ENCODE measurements at places on chromosomes 11 and 22. TPM values are rescaled to one million over a fixed set of nuclear protein-coding genes. Genes with fewer than 3 reads are reported as not detected.
A peak's percentile ranks its signal among the peaks of the same experiment; 100 is the strongest.

DNA sequence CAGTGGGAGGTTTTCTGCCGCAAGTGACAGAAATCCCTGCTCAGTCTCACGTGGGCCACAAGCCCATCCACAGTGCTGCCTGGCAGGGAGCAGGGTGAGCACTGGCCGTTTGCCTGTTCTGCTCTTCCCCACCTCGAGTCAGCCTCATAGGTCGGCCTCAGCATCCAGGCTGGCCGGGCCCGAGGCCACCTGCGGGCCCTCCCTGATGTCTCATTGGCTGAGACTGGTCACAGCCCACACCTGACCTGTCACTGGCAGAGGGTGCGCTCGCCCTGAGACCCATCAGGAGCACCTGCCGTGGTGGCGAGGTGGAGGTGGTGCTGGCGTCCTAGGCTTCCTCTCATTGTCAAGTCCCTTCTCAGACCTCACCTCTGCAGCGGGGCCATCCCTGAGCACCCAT lies 72.1 kb downstream of the ELFN2 start:
- DNase-seq, result no peak
- H3K27me3 ChIP-seq, result no peaks in the 10 kb centered on the region
- H3K4me3 ChIP-seq, result no peak overlapping the region
- H3K36me3 ChIP-seq, result no peaks in the 10 kb centered on the region

GRCh38 chr11:86919557-86920210 lies 35.5 kb downstream of the FZD4 start:
- no peak overlapping the region for H3K4me3 ChIP-seq
- no peak for DNase-seq
- peaks cover 6% of the 10 kb centered on the region for H3K4me1 ChIP-seq

DNA sequence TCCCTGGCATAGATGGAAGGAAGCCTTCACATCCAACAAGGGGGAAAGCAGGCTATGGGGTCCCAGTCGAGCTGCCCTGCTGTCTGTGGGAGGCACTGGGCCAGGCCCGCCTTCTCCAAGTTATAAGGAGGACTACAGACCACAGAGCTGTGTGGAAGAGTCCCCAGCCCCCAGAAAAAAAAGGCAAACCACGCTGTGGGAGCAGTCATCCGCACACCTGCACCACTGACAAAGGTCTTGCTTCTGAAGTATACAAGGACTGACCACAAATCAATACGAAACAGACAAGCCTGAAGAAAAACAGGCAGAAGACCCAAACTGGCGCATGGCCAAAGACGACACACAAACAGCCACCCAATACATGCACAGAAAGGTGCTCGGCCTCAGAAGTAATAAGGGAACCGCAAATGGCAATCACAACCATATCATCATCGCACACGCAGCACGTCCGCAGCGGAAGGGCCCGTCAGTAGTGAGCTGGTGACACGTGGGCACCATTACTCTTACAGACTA lies 384.1 kb downstream of the CTTN start:
- no peaks in the 10 kb centered on the region for H3K36me3 ChIP-seq
- H3K4me1 ChIP-seq, result no peaks in the 10 kb centered on the region
- no peak overlapping the region for H3K27ac ChIP-seq
- DNase-seq, result no peak

DNA sequence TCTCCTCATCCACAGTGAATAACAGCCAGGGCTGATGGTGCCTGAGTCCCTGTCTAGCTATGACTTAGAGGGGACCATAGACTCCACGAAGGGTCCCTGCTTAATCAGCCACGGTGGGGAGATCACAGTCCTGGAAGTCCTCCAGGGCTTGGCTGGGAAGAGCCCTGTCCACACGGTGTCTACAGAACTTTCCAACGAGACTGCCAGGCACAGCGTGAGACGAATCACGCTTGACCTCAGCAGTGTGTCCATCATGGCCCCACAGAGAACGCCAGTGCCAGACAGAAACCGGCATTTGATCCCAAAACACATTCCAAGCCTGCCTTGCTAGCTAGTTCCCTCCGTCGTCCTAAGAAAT lies 143.4 kb downstream of the CRYBB2 start:
- H3K27me3 ChIP-seq, result no peaks in the 10 kb centered on the region
- no peaks in the 10 kb centered on the region for H3K36me3 ChIP-seq
- H3K4me1 ChIP-seq, result no peaks in the 10 kb centered on the region
- no peak for DNase-seq
- H3K27ac ChIP-seq, result no peak overlapping the region

DNA sequence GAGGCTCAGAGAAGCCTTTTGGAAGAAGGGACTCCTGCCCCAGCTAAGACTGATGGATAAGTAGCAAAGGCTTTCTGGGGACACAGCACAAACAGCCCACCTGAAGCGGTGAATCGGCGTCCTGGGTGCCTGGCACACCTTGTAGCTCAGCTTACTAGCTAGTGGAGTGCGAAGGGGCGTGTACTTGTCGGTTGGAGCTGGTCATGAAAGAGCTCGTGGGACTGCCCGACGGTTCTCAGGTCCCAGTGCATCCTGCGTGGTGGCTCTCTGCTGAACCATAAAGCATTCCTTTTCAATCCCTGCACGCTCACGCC lies 690 bp upstream of the UVRAG start:
- H3K27ac ChIP-seq, result peak overlapping the region; percentile 62
- H3K4me3 ChIP-seq, result peak overlapping the region; percentile 59
- no peak for DNase-seq
- H3K4me1 ChIP-seq, result peaks cover 19% of the 10 kb centered on the region
- H3K27me3 ChIP-seq, result no peaks in the 10 kb centered on the region

- no peak overlapping the region for H3K4me3 ChIP-seq
- H3K4me1 ChIP-seq, result peaks cover 4% of the 10 kb centered on the region
- no peak for DNase-seq
- no peak overlapping the region for H3K27ac ChIP-seq
- H3K27me3 ChIP-seq, result no peaks in the 10 kb centered on the region
- no peaks in the 10 kb centered on the region for H3K36me3 ChIP-seq
These were observed 63.7 kb downstream of the MICAL2 start for GRCh38 chr11:12174128-12174476.

- H3K27me3 ChIP-seq, result no peaks in the 10 kb centered on the region
- H3K27ac ChIP-seq, result no peak overlapping the region
- H3K4me1 ChIP-seq, result no peaks in the 10 kb centered on the region
- H3K36me3 ChIP-seq, result no peaks in the 10 kb centered on the region
- no peak for DNase-seq
These were observed 25.5 kb downstream of the NPAT start for GRCh38 chr11:108196901-108197300.

- H3K27me3 ChIP-seq, result no peaks in the 10 kb centered on the region
- peaks cover 16% of the 10 kb centered on the region for H3K4me1 ChIP-seq
- no peak for DNase-seq
These were observed 40.9 kb downstream of the TCF20 start for GRCh38 chr22:42229455-42230149.

DNA sequence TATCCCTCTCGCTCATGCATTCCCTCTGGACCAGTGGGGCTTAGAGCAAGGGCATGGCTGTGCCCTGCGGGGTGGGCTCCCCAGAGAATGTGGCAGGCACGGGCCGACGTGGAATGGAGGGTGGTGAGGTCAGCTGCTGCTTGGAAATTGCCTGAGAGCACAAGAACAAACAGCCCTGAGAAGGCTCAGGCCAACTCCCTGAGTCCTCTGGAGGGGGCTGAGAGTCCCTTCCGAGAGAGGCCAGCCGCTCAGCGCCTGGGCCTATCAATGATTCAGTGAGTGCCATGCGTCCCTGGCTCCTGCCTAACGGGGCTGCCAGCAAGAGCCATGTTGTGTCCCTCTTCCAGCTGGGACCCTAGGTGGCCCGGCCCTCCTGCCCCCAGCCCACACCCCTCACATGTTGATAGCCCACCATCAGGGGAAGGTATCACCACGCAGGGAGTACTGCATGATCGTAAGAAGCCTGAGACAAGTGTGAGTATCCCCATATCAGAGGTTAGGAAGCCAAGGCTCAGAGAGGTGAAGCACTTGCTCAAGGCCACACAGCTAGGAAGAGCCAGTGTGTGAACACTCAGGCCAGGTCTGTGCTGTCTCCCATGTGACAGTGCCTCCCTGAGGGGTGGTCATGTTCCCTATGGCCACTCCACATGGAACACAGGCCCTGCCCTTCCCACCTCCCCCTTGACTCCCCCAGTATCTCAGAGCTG lies 55.8 kb downstream of the NECTIN1 start:
- no peaks in the 10 kb centered on the region for H3K4me1 ChIP-seq
- H3K27me3 ChIP-seq, result no peaks in the 10 kb centered on the region
- H3K36me3 ChIP-seq, result no peaks in the 10 kb centered on the region
- no peak for DNase-seq
- no peak overlapping the region for H3K4me3 ChIP-seq

DNA sequence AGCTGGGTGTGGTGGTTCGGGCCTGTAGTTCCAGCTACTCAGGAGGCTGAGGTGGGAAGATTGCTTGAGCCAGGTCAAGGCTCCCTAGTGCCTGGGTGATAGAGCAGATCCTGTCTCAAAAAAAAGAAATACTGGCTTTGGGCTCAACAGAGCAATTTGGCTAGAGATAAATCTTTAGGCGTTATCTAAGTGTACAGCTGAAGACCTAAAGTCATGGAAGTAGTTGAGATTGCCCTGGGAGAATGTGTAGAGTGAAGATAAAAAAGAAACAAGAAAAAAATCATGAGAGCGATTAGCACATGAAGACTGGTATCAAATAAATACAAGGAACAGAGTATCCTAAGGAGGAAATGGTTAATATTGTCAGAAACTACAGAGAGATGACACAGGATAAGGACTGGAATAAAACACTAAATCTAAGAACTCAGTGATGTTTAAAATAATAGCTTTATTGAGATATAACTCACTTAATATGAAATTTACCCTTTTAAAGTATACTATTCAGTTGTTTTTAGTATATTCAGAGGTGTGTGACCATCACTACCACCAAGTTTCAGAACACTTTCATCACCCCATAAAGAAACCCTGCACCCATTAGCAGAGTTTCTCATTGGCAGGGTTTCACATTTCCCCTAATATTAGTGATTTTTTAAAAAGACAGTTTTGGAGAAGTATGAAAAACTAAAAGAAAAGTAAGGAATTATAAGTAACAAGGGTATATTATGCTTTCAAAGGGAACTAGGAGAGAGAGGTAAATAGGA lies 20.7 kb downstream of the PIK3C2A start:
- H3K27ac ChIP-seq, result no peak overlapping the region
- H3K4me1 ChIP-seq, result no peaks in the 10 kb centered on the region
- DNase-seq, result no peak
- H3K27me3 ChIP-seq, result no peaks in the 10 kb centered on the region

DNA sequence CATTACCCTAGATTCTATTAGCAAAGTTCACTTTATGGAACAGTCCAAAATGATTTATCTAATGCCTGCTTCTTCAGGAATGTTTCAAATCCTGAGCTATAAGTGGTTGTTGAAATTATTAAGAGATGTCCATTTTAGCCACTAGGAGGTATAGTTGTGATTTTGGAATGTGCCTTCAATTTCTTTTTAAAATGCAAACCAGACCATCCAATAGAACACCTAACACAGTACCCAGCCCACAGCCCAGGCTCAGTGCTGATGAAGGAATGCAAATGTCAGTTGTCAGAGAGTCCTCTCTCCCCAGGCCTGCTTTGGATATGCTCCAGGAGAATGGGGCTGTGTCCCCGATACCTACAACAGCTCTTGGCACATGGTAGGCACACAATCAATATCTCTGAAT lies 85.8 kb upstream of the E2F8 start:
- H3K27ac ChIP-seq, result no peak overlapping the region
- H3K4me1 ChIP-seq, result no peaks in the 10 kb centered on the region
- no peaks in the 10 kb centered on the region for H3K36me3 ChIP-seq
- DNase-seq, result no peak
- no peak overlapping the region for H3K4me3 ChIP-seq

GRCh38 chr22:43564859-43565258 lies 153.0 kb downstream of the MPPED1 start:
- DNase-seq, result no peak
- H3K4me3 ChIP-seq, result no peak overlapping the region
- H3K36me3 ChIP-seq, result no peaks in the 10 kb centered on the region

- H3K27ac ChIP-seq, result no peak overlapping the region
- H3K4me3 ChIP-seq, result no peak overlapping the region
- no peaks in the 10 kb centered on the region for H3K36me3 ChIP-seq
- H3K27me3 ChIP-seq, result no peaks in the 10 kb centered on the region
- H3K4me1 ChIP-seq, result no peaks in the 10 kb centered on the region
These were observed 61.4 kb upstream of the MTMR2 start for GRCh38 chr11:95985174-95985808.

DNA sequence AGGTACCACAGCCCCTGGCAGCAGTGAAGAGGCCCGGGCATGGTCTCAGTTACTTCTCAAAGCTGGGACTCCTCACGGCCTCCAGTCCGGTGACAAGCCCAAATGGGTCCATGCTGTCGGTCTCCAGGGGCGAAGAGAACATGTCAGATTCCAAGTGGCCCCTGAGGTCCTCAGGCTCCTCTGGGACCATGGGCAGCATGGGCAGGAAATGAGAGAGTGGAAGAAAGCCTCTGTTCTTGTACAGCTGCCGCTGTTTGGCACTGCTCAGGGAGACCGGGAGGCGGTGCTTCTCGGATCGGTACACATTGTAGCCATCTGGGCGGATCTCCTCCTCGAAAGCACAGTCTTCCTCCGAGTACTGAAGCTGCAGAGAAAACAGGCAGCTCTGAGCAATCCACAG lies 4.6 kb downstream of the FGF19 start:
- peaks cover 4% of the 10 kb centered on the region for H3K4me1 ChIP-seq
- no peak overlapping the region for H3K4me3 ChIP-seq
- no peaks in the 10 kb centered on the region for H3K27me3 ChIP-seq
- no peak overlapping the region for H3K27ac ChIP-seq
- DNase-seq, result no peak

GRCh38 chr11:63557570-63557969 lies 5.6 kb downstream of the PLAAT2 start:
- no peaks in the 10 kb centered on the region for H3K4me1 ChIP-seq
- no peak overlapping the region for H3K4me3 ChIP-seq

- no peaks in the 10 kb centered on the region for H3K36me3 ChIP-seq
- H3K27me3 ChIP-seq, result no peaks in the 10 kb centered on the region
- no peak overlapping the region for H3K4me3 ChIP-seq
- no peaks in the 10 kb centered on the region for H3K4me1 ChIP-seq
- no peak for DNase-seq
These were observed 78.9 kb downstream of the GAB2 start for GRCh38 chr11:78338702-78339101.

GRCh38 chr22:38177044-38177443 lies 4.6 kb downstream of the PLA2G6 start:
- no peaks in the 10 kb centered on the region for H3K36me3 ChIP-seq
- peak; percentile 21 for DNase-seq
- H3K27ac ChIP-seq, result no peak overlapping the region
- no peaks in the 10 kb centered on the region for H3K4me1 ChIP-seq
- H3K27me3 ChIP-seq, result no peaks in the 10 kb centered on the region
- no peak overlapping the region for H3K4me3 ChIP-seq

GRCh38 chr11:133078591-133079404 lies 453.5 kb downstream of the OPCML start:
- DNase-seq, result no peak
- peaks cover 8% of the 10 kb centered on the region for H3K27me3 ChIP-seq
- H3K4me3 ChIP-seq, result no peak overlapping the region
- H3K4me1 ChIP-seq, result peaks cover 4% of the 10 kb centered on the region
- H3K36me3 ChIP-seq, result no peaks in the 10 kb centered on the region

SAA2 gene
- not detected for total RNA-seq

NAALADL1 gene
- 0.51 TPM for total RNA-seq

GLYATL2 gene
- not detected for total RNA-seq

ACTN3 gene
- total RNA-seq, result not detected

GP1BB gene
- total RNA-seq, result 1.4 TPM

MAP6 gene
- 3.2 TPM for total RNA-seq

BBOX1 gene
- total RNA-seq, result 0.76 TPM

MFNG gene
- 1.5 TPM for total RNA-seq

MAJIN gene
- total RNA-seq, result not detected

All from pancreas (tissue), 10 donors.